ENCODE measurements at places on chromosomes 6 and 20. TPM values are rescaled to one million over a fixed set of nuclear protein-coding genes. Genes with fewer than 3 reads are reported as not detected.

The HLA-DRA gene
- polyA plus RNA-seq = 118 TPM

The CPXM1 gene
- not detected for polyA plus RNA-seq

DNA sequence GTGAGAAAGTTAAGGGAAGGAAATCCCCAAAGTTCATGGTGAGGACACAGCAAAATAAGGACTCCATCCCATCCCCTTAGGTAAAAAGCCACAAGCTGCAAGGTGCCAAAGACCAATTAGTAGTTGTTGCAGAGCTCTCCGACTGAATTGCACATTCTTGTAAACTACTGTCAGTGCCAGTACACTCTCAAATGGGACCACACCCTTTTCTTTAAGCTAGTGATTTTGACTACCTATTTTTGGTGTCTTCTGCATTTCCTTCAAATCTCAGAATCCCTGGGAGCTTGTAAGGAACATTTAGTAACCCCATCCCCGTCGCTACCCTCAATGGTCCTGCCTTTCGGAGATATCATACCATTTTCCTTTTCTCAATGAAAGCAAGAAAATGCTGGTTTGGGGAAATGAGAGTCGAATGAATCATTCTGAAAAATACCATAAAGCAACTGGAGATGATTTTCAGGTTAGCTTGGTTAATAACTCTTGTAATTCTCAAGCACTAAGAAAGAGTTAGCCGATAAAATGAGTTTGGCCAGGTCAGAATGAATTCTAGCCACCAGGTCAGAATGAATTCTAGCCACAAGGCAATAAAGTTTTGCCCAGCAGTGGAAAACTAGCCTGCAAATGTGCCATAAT lies 5.2 kb upstream of the HMGN3 start:
- no peaks in the 10 kb centered on the region for H3K27me3 ChIP-seq
- DNase-seq = no peak
- H3K4me1 ChIP-seq = no peaks in the 10 kb centered on the region

DNA sequence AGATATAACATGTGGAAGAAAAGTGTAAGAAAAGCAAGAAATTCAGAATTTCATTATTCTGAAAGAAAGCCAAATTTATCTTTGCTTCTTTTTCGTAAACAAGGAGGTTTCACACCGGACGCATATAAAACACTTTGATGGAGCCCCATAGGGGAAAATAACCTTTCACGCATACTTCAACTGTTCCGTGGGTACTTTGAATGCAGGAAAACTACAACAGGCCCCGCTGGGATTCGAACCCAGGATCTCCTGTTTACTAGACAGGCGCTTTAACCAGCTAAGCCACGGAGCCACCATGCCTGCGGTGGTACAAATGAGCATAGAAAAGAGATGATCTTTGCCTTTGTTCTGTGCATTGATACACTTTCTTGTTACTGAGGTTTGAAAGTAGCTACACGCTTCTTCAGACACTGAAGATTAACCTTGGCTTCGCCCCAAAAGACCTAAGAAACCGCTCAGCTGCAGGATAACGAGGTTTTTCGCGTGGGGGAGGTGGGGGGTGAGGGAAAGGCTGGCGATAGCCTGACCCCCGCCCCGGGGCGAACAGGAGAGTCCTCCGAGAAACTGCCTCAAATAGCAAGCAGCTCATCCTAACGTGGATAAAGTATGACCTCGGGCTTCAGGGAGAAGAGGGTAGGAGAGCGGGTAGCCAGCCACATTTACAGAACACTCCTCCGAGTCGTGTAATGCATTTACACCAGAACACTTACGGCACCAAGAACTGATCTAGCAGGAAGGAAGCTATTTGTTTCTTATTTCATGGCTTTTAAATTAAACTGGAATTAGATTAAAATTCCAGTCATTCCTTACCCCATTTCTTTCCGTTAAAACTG lies 5.3 kb upstream of the HMGN4 start:
- H3K4me1 ChIP-seq = peaks cover 20% of the 10 kb centered on the region
- DNase-seq = peak; percentile 91
- peak overlapping the region; percentile 71 for H3K27ac ChIP-seq
- H3K36me3 ChIP-seq = no peaks in the 10 kb centered on the region
- no peaks in the 10 kb centered on the region for H3K27me3 ChIP-seq
- peak overlapping the region; percentile 93 for H3K4me3 ChIP-seq

DNA sequence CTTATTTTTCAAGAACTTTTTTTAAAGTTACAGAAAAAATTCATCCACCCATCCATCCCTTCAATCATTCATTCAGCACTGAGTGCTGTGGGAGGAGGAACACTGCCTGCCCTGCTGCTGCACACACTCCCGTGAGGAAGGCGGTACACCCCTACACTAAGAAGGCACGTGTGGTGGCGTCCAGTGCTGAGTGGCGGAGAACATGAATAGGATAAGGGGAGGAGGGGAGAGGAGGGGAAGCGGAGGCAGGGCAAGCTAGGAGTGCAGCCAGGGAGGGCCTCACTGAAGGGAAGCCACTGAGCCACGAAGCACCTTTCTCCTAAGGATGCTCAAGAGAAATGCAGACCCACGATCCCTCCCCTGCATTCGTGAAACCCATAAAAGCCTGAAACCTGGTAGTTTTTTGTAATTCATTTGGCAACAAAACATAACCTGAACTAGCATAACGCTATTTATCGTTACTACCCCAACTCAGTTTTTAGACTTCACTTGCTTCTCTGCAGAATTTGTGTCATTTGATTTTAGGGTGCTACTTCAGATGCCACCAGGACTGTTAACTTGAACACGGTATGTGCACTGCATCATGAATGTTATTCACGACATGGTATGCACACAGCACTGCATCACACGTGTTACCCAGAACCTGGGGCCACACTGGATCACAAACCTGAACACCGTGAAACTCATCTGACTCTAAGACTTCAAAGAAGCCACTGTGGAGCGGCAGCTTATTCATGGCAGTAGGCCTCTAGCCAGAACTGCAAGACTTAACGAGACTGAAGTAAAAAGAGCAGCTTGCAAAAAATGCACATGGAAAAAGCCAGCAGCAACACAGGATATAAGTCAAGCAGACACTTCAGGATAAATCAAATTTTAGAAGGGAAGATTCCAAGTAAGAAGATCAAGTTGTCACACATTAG lies 3.5 kb downstream of the RNASET2 start:
- H3K36me3 ChIP-seq = peaks cover 10% of the 10 kb centered on the region
- DNase-seq = no peak
- H3K4me3 ChIP-seq = peak overlapping the region; percentile 63
- peak overlapping the region; percentile 95 for H3K27ac ChIP-seq

DNA sequence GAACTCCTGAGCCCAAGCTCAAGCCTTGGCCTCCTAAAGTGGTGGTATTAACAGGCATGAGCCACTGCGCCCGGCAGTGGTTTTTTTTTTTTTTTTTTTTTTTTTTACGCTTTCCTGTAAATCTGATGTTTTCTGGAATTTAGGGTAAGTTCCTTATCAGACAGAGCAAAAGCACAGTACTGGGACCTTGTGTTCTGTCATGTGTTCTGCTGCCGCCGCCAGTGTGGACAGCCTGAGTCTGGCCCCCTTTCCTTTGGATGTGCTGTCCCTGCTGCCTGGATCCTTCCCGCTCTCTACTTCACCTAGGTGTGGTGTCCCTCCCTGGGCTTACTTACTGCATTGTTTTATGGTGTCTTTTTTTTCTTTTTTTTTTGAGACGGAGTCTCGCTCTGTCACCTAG lies 11.7 kb downstream of the DNMT3B start:
- no peaks in the 10 kb centered on the region for H3K27me3 ChIP-seq
- H3K36me3 ChIP-seq = no peaks in the 10 kb centered on the region
- no peak overlapping the region for H3K27ac ChIP-seq
- peaks cover 14% of the 10 kb centered on the region for H3K4me1 ChIP-seq
- DNase-seq = no peak

GRCh38 chr6:19771753-19772336 lies 65.3 kb upstream of the ID4 start:
- H3K36me3 ChIP-seq = no peaks in the 10 kb centered on the region
- no peak for DNase-seq
- H3K27ac ChIP-seq = no peak overlapping the region
- H3K4me3 ChIP-seq = no peak overlapping the region

DNA sequence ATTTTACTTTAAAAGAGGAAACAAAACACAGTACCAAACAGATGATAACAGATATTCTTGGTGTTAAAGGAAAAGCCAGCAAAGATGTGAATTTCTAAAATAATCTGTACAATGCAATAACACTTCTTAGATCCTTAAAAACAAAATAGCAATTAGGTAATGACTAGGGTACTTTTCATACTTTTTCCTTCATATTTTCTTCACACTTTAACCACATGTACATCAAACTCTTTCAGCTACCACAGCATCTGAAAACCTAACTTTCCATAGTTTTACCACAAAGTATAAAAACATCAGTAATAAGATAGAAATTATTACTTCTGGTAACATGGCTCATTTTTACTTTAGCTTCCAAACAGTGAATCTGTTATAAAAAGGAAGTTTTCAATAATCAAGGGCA lies 141.3 kb downstream of the MMS22L start:
- H3K27me3 ChIP-seq = no peaks in the 10 kb centered on the region
- H3K27ac ChIP-seq = no peak overlapping the region
- no peak overlapping the region for H3K4me3 ChIP-seq
- DNase-seq = no peak
- no peaks in the 10 kb centered on the region for H3K36me3 ChIP-seq

- no peaks in the 10 kb centered on the region for H3K27me3 ChIP-seq
- no peaks in the 10 kb centered on the region for H3K4me1 ChIP-seq
- peaks cover 39% of the 10 kb centered on the region for H3K36me3 ChIP-seq
- H3K27ac ChIP-seq = no peak overlapping the region
These were observed 42.4 kb downstream of the RTN4IP1 start for GRCh38 chr6:106586815-106587415.

DNA sequence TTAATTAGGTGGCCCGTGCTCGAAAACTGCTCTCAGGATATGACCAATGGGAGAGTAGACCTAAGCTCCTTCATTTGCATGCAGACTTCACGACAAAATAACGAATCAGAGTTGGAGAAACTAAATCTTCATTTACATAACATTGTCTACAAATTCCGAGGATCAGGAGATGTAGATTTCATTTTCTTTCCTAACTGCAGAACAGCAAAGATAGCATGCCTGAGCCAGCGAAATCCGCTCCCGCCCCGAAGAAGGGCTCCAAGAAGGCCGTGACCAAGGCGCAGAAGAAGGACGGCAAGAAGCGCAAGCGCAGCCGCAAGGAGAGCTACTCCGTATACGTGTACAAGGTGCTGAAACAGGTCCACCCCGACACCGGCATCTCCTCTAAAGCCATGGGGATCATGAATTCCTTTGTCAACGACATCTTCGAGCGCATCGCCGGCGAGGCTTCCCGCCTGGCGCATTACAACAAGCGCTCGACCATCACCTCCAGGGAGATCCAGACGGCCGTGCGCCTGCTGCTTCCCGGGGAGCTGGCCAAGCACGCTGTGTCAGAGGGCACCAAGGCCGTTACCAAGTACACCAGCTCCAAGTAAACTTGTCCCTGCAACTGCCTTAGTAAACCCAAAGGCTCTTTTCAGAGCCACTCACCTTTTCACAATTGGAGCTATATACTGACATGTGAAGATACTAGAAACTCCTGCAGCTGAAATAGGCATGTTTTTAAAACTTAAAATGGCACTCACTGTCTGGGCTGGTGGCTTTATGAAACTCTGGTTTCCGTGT lies 96.5 kb downstream of the HFE start:
- no peaks in the 10 kb centered on the region for H3K36me3 ChIP-seq
- DNase-seq = peak; percentile 95
- no peaks in the 10 kb centered on the region for H3K27me3 ChIP-seq
- H3K27ac ChIP-seq = peak overlapping the region; percentile 87

GRCh38 chr20:59825944-59826759 lies 107.3 kb downstream of the SYCP2 start:
- H3K4me1 ChIP-seq = no peaks in the 10 kb centered on the region
- DNase-seq = no peak
- no peaks in the 10 kb centered on the region for H3K27me3 ChIP-seq

GRCh38 chr6:3333263-3333662 lies 74.5 kb downstream of the PSMG4 start:
- peaks cover 5% of the 10 kb centered on the region for H3K27me3 ChIP-seq
- no peak overlapping the region for H3K4me3 ChIP-seq
- DNase-seq = no peak
- H3K27ac ChIP-seq = no peak overlapping the region

DNA sequence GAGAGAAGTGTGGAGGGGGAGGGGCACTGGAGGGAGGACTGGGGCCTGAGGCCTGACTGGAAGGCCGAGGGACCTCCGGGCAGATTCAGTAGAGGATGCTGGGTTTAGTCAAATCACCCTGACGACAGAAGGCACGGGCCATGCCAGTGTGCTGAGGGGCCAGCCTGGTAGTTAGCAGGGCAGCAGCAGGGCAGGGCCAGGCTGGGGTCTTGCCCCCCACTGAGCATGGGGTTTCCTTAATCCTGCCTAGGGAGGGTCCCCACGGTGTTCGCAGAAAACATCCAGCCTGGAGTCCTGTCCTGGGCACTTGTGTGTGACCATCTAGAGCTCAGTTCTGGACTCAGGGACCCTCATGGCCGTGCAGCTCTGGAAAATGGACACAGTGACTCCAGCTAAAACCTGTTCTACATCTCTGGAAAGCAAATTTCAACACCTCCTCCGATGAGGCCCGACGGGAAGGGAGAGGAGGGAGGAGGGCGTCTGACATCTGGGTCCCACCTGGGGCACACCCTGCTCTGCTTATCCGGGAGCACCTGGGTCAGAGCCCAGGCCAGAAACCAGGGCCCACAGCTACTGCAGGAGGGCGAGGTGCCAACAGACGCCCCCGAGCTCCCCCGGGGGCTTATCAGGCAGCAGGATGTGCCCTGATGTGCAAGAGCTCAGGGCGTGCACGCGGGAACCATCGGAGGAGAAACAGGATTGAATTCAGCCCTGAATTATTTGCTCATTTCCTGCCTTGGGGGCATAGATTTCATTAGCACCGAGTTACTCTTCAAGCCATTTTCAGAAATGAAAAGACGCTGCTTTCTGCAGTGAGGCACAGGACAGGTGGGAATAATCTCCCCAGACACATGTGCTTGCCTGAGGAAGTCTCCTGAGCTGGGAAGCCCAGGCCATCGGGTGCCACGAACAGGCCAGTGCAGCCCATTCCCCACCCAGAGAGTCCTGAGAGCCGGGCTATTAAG lies 78.0 kb upstream of the MPC1 start:
- H3K36me3 ChIP-seq = no peaks in the 10 kb centered on the region
- H3K4me1 ChIP-seq = no peaks in the 10 kb centered on the region
- H3K27ac ChIP-seq = no peak overlapping the region
- H3K4me3 ChIP-seq = no peak overlapping the region
- H3K27me3 ChIP-seq = no peaks in the 10 kb centered on the region
